Mesothelial cell of epicardium (in vitro differentiated cells): ENCODE measurements at places on chromosomes 4 and X. TPM values are rescaled to one million over a fixed set of nuclear protein-coding genes. Genes with fewer than 3 reads are reported as not detected.

The BOD1L1 gene
- 53.1 to 56.8 TPM (median 55.6 TPM) in 3 replicates for total RNA-seq

The KLKB1 gene
- total RNA-seq = not detected in 3 replicates

The ZCCHC18 gene
- total RNA-seq = 3.6 to 5.4 TPM (median 4.7 TPM) in 3 replicates

The TMEM271 gene
- total RNA-seq = 0.11 TPM in 1 of 3 replicates, not detected in the others

The CXCL8 gene
- total RNA-seq = 8.8 to 9.5 TPM (median 8.9 TPM) in 3 replicates

The PHOX2B gene
- not detected in 3 replicates for total RNA-seq

The C4orf36 gene
- total RNA-seq = 0.73 to 1.6 TPM (median 1.5 TPM) in 3 replicates

The MAGEB10 gene
- not detected in 3 replicates for total RNA-seq

The NKX6-1 gene
- total RNA-seq = not detected in 3 replicates
